ENCODE measurements at places on chromosomes 12 and 14.
A peak's percentile ranks its signal among the peaks of the same experiment; 100 is the strongest.

GRCh38 chr14:24662753-24663152 is 28.8 kb upstream of the GZMB start:
- DNase-seq: no peak

GRCh38 chr12:113683574-113683973 is 211.9 kb upstream of the LHX5 start:
- DNase-seq: no peak

DNA sequence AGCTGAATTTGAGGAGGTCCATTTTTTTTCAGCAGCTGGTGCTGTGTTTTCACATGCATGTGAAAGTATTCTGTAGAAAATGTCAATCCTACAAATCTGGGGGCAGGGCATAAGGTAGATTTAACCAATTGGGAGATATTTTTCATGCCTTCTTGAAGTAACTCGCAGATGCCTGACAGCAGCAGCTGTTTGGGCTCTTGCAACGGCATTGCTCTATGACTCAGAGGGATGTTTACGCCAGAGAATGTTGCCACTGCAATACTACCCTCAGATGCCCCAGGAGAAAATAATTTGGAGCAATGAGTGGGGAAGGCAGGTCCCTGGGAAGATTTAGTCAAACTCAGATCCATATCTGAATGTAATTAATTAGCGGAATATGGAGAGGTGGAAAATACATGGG is 42.5 kb upstream of the MYBPC1 start:
- no peak for DNase-seq

GRCh38 chr12:30613119-30613830 is 82.4 kb downstream of the IPO8 start:
- DNase-seq: no peak

- DNase-seq: peak; percentile 62
Measured at GRCh38 chr12:84911271-84912197, 1.1 kb downstream of the SLC6A15 start.

GRCh38 chr12:107027636-107028053 is 40.7 kb upstream of the MTERF2 start:
- DNase-seq: no peak

- no peak for DNase-seq
Measured at GRCh38 chr12:131530422-131530821, 180.5 kb upstream of the SFSWAP start.

DNA sequence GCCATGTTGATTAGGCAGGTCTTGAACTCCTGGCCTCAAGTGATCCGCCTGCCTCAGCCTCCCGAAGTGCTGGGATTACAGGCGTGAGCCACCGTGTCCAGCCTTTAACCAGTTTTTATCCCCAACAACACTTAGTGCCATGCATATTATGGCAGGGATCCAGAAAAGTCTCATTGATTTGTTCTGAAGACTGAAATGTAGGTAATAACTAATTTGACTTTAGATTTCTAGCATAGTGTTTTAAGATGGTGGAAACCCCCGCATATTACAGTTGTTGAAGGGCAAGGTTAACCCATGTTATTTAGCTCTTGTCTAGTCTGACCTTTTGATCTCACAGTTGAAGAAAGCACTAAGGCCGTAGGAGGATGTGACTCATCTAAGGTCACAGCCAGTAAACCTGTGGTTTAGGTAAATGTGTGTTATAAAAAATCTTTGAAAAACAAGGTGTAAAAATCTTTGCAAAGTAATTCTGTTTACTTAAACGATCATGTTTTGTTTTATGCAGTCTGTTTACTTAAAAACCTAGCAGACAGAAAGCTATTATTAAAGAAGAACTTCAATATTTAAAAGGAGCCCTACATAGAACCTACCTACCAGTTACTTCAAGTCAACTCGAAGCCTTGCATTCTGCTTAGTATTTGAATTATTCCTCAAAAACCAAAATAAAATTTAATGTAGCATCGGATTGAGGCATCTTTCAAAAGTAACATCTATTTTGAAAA is 24.8 kb downstream of the BICDL1 start:
- DNase-seq: no peak

GRCh38 chr12:50639721-50640120 is 124.2 kb upstream of the ATF1 start:
- no peak for DNase-seq

- no peak for DNase-seq
Measured at GRCh38 chr14:21647380-21647779, 6.3 kb upstream of the OR4E2 start.

DNA sequence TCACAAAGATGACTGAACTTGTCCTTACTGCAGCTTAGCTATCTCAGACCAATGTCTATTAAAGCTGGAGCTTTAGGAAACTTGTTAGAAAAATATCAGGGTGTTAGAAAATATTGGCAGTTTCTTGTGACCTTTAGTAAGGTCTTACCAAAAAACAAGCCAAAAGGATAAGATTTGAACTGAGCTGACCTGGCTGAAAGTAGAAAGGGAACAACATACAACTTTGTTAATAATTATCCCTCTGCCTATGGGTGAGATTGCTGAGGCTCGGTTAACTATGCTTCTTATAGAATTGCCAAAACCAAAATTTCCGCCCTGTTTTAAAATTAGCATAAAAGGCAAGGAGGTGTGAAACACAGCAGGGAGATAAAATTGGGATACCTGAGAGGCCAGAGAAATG is 73.8 kb downstream of the DHRS2 start:
- no peak for DNase-seq

DNA sequence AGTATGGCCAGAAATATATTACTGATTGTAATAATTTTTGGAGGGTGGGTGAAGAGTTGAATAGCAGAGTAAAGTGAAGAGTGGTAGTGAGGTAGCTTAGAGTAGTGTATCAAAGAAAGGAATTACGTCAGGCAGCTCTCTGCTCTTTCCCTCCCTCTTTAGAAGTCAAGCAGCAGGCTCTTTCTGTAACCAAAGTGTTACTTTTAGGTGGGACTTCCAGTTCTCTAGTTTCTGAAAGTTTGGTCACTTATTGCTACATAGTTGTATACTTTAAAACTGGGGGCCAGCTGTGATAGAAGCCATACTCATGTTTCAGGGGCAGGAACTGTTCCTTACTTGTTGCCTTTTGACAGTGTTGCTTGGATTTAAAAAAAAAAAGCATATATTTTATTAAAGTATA is 30.6 kb downstream of the ATF7IP start:
- no peak for DNase-seq
